Osteoblast (primary cell): ENCODE measurements at places on chromosomes 1 and 21.

DNA sequence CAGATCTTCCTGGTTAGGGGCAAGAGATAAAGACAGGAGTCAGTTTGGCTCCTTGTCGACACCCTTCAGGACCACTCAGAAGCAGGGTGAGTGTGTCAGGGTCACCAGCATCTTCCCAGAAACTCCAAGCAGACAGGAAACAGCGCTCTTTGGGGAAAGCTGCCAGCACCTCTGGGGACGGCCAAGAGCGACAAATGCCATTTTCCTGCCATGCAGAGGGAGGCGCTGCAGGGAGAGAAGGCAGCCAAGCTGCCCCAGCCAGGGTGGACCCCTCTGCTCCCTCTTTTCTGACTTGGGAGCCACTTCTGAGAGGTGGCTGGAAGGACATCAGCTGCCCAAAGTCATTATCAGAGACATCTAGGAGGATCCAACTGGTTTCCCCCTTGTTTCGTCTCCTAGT is 29.0 kb downstream of the SIM2 start:
- no peak for DNase-seq
- no peaks in the 10 kb centered on the region for H3K36me3 ChIP-seq
- peaks cover 3% of the 10 kb centered on the region for H3K27me3 ChIP-seq

DNA sequence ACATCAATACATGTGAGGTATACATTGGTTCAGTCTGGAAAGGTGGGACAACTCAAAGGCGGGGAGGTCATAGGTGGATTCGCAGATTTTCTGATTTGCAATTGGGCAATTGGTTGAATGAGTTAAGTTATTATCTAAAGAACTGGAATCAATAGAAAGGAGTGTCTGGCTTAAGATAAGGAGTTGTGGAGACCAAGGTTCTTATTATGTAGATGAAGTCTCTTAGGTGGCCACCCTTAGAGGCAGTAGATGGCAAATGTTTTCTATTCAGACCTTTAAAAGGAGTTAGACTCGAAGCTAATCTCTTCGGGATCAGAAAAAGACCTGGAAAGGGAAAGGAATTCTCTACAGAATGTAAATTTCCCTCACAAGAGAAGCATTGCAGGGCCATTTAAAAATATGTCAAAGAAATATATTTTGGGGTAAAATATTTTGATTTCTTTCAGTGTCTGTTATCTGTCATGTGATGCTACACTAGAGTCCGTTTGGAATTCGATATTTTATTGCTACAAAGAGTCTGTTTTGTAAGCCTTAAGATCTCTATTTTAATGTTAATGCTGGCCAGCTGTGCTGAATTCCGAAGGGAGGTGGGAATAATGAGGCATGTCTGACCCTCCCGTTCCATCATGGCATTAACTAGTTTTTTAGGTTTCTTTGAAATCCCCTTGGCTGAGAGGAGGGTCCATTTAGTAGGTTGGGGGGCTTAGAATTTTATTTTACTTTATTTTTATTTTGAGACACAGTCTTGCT is 265.1 kb downstream of the PTPRU start:
- H3K36me3 ChIP-seq = no peaks in the 10 kb centered on the region
- H3K4me3 ChIP-seq = no peak overlapping the region
- no peak for DNase-seq
- H3K4me1 ChIP-seq = no peaks in the 10 kb centered on the region
- no peaks in the 10 kb centered on the region for H3K27me3 ChIP-seq
- H3K27ac ChIP-seq = no peak overlapping the region

DNA sequence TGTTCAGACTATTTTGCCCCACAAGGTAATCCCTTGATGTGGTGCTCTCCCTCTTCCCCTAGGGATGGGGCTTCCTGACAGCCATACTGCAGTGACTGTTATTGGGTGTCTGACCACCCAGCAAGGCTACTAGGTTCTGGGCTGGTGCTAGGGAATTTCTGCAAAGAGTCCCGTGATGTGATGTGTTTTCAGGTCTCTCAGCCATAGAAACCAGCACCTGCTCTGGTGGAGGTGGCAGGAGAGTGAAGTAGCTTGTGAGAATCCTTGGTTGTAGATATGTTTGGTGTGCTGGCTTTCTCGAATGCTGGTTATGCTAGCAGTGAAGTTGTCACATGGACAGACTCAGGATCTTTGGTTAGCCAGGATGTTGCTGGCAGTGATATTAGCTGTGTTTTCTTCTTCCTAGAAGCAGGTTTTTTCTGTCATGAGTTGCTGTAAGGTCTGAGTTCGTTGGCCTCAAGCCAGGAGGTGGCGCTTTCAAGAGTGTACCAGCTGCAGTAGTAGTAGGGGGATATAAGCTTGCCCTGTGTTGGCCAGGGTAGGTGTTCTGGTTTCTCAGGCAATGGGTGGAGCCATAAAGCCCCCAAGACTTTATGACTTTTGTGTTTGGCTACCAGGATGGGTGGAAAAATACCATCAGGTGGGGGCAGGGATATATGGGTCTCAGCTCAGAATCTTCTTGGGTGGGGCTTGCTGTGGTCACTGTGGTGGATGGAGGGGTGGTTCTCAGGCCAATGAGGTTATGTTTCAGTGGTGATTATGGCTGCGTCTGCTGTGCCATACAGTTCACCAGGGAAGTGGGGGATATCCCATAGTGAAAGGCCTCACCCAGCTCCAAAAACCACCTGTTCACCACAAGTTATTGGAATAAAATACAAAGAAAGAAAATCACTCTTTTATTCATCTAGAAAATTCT is 1112.3 kb downstream of the KCNT2 start:
- no peaks in the 10 kb centered on the region for H3K4me1 ChIP-seq
- H3K27ac ChIP-seq = no peak overlapping the region
- H3K4me3 ChIP-seq = no peak overlapping the region
- DNase-seq = no peak
- no peaks in the 10 kb centered on the region for H3K36me3 ChIP-seq

DNA sequence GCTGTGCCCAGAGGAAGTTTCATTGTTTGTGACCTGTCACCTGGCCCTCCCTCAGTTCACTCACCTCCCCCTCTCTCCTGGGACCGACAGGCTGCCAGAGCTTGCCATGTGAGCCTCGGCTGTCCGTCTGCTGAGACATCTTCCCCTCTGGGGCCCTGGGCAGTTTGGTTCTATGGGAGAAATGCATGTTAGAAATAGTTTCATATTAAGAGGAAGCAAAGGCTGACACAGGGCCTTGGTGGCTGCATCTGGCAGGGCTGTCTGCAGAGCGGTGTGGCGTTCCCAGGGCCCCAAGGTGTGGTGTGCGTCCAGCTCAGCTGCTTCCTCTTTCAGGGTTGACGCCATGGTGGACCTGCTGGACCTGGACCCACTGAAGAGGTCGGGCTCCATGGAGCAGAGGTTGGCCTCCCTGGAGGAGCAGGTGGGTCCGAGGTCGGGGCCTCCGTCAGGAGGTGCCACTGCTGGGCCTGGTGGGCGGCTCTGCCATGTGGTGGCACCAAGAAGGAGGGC is 31.9 kb upstream of the LRRC3 start:
- no peak overlapping the region for H3K4me3 ChIP-seq

GRCh38 chr1:82819234-82819633 is 1018.5 kb downstream of the ADGRL2 start:
- no peak for DNase-seq
- no peaks in the 10 kb centered on the region for H3K27me3 ChIP-seq
- no peaks in the 10 kb centered on the region for H3K4me1 ChIP-seq
- no peaks in the 10 kb centered on the region for H3K36me3 ChIP-seq

DNA sequence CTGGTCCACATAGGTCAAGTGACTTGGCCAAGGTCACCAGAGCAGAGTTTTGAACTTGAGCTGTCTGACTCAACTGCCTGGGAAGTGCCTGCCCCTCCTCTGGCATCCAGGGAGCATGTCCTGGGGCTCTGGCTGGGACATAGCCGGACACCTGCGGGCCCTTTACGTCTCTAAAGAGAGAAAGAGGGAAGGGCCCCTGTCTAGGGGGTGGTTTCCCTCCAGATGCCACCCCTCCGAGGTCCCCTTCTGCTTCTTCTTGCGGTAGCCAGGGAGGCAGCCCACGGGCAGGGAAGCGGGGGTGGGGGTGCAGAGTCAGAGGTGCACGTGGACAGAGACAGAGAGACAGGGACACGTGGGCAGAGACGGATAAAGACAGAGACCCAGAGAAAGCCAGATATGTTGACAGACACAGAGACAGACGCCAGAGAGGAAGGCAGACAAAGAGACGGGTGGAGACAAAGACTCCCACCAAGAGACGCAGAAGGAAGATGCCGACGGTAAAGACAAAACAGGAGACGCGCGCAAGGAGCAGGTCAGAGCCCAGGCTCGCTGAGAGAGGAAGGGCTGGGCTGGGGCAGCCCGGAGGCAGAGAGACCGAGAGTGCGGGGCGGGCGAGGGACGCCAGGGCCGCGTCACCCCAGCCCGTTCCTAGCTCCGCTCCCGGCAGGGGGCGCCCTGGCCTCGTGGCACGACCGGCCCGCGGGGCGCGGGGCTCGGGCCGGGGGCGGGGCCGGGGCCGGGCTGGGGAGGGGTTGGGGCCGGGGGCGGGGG is 458 bp upstream of the ALPL start:
- H3K4me3 ChIP-seq = peak overlapping the region; percentile 59
- H3K27ac ChIP-seq = no peak overlapping the region
- H3K4me1 ChIP-seq = peaks cover 41% of the 10 kb centered on the region
- H3K36me3 ChIP-seq = no peaks in the 10 kb centered on the region
- H3K27me3 ChIP-seq = peaks cover 23% of the 10 kb centered on the region

GRCh38 chr1:205059660-205060059 is 16.6 kb downstream of the CNTN2 start:
- H3K4me1 ChIP-seq = no peaks in the 10 kb centered on the region
- H3K4me3 ChIP-seq = no peak overlapping the region
- peak; percentile 54 for DNase-seq
- H3K36me3 ChIP-seq = no peaks in the 10 kb centered on the region
- H3K27ac ChIP-seq = no peak overlapping the region

DNA sequence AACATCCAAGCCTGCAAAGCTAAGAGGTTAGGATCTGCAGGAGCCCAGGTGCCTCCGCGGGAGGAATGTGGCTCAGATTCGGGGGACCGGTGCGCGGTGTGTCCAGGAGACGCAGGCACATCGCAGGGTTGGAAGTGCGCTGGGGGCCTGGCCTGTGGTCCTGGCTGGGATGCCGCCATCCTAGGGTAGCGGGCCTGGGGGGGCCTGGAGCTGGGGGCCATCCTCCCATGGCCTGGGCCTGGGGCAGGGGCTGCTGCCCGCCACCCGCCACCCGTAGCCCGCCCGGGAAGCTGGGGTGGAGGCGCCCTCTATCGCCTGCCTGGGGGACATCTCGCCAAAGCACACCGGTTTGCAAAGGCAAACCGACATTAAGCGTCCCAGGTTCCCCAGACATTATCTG is 170.6 kb upstream of the ARHGEF16 start:
- no peaks in the 10 kb centered on the region for H3K27me3 ChIP-seq
- DNase-seq = peak; percentile 99
- H3K4me1 ChIP-seq = no peaks in the 10 kb centered on the region
- no peak overlapping the region for H3K27ac ChIP-seq
- H3K36me3 ChIP-seq = no peaks in the 10 kb centered on the region

GRCh38 chr1:222459652-222460051 is 88.3 kb downstream of the HHIPL2 start:
- no peaks in the 10 kb centered on the region for H3K36me3 ChIP-seq
- peaks cover 11% of the 10 kb centered on the region for H3K4me1 ChIP-seq
- H3K27me3 ChIP-seq = no peaks in the 10 kb centered on the region
- H3K27ac ChIP-seq = no peak overlapping the region
- H3K4me3 ChIP-seq = no peak overlapping the region

DNA sequence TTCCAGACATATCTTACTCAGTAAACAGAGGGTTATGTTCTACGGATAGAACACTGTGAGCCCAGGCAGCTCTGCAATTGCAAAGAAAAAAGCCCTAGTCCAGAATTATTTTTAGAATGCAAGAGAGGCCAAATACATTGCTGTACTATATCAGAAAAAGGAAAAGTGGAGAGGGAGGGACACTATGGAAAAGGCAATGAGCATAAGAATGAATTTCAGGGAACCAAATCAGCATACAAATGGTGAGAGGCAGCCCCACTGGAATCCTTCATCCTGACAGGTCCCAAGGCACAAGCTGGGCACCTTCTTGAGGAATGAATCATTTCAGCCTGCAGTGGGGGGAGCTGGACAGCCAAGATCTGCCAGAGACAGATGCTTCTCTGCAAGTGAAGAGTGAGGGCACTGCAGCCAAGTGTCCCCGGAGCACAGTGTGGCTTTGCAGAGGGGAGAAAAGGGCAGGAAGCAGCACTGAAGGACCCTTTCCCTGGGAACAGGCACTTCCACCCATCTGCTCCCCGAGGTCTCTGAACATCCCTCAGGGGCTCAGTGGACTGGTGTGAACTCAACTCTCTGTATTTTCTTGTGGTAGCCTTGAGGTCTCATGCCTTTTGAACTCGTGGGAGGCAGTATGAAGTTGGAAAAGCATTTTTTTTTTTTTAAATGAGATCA is 115.6 kb downstream of the XCL2 start:
- DNase-seq = peak; percentile 87
- H3K4me3 ChIP-seq = no peak overlapping the region
- no peaks in the 10 kb centered on the region for H3K36me3 ChIP-seq
- no peak overlapping the region for H3K27ac ChIP-seq
- H3K4me1 ChIP-seq = peaks cover 8% of the 10 kb centered on the region

DNA sequence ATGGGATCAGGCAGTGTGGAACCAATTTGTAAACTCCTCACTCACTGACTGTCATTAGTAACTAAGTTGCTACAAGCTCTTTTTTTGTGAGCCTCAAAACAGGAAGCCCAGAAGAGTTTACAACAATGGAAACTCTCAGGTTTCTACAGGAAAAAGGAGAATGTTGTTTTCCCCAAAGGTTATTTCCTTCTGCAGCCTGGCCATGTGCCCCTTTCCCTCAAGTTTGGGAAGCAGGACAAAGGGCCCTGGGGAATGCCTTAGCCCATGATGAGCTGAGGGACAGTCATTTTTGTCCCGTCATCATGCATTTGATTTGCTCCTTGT is 395.9 kb downstream of the KIF26B start:
- H3K4me1 ChIP-seq = no peaks in the 10 kb centered on the region
- H3K36me3 ChIP-seq = no peaks in the 10 kb centered on the region
- no peaks in the 10 kb centered on the region for H3K27me3 ChIP-seq
- no peak overlapping the region for H3K27ac ChIP-seq
- no peak for DNase-seq
- H3K4me3 ChIP-seq = no peak overlapping the region

GRCh38 chr1:36555041-36555440 is 72.3 kb upstream of the CSF3R start:
- no peak for DNase-seq
- H3K27me3 ChIP-seq = peaks cover 19% of the 10 kb centered on the region

- no peaks in the 10 kb centered on the region for H3K36me3 ChIP-seq
- H3K27me3 ChIP-seq = no peaks in the 10 kb centered on the region
- no peaks in the 10 kb centered on the region for H3K4me1 ChIP-seq
- no peak for DNase-seq
Observed at GRCh38 chr1:37338658-37339057, 135.7 kb upstream of the ZC3H12A start.

- DNase-seq = no peak
- H3K27ac ChIP-seq = no peak overlapping the region
- no peaks in the 10 kb centered on the region for H3K4me1 ChIP-seq
- peaks cover 52% of the 10 kb centered on the region for H3K27me3 ChIP-seq
- no peak overlapping the region for H3K4me3 ChIP-seq
- H3K36me3 ChIP-seq = no peaks in the 10 kb centered on the region
Observed at GRCh38 chr21:37677006-37677405, 239.3 kb downstream of the KCNJ6 start.

GRCh38 chr1:82565546-82565945 is 764.8 kb downstream of the ADGRL2 start:
- peak overlapping the region; percentile 25 for H3K4me3 ChIP-seq
- no peaks in the 10 kb centered on the region for H3K36me3 ChIP-seq
- peaks cover 10% of the 10 kb centered on the region for H3K4me1 ChIP-seq
- H3K27me3 ChIP-seq = no peaks in the 10 kb centered on the region
